ENCODE measurements at places on chromosomes 6 and 20. TPM values are rescaled to one million over a fixed set of nuclear protein-coding genes. Genes with fewer than 3 reads are reported as not detected.

SLC22A23 gene
- total RNA-seq: 0.82 TPM

DEFB118 gene
- total RNA-seq: not detected

APOM gene
- 3.1 TPM for total RNA-seq

SLC22A2 gene
- not detected for total RNA-seq

MYT1 gene
- 0.06 TPM for total RNA-seq

TBXT gene
- not detected for total RNA-seq

DPPA5 gene
- total RNA-seq: not detected

RNF217 gene
- total RNA-seq: 0.08 TPM

TFAP2B gene
- not detected for total RNA-seq

CST1 gene
- not detected for total RNA-seq

Data from activated naive CD8-positive, alpha-beta T cell treated with anti-CD3 and anti-CD28 coated beads, Interleukin-2, amount 10 ng/mL, durations not matched to agents 7 days and 5 days (primary cell).